ENCODE measurements at places on chromosomes 2 and 18.

GRCh38 chr2:138058427-138058826 is 94.2 kb downstream of the HNMT start:
- DNase-seq: no peak

DNA sequence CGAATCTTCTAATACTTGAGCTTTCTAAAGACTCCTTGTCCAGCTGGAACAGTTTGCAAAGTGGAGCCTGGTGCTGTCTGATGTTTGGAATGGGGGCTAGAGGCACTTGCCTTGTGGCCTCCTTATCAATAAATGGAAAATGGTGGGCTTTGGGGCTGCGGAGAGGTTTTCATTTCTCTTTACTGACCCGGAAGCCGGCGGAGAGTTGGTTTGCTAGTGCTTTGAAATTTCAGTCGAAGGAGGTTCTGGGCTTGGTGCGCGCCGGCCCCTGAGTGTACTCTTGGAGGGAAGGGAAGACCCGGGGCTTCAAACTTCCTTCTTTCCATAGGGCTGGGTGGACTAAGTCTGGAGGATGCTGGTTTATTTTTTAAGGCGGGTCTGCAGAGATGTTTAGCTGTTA is 714 bp downstream of the RPIA start:
- peak; percentile 26 for DNase-seq

DNA sequence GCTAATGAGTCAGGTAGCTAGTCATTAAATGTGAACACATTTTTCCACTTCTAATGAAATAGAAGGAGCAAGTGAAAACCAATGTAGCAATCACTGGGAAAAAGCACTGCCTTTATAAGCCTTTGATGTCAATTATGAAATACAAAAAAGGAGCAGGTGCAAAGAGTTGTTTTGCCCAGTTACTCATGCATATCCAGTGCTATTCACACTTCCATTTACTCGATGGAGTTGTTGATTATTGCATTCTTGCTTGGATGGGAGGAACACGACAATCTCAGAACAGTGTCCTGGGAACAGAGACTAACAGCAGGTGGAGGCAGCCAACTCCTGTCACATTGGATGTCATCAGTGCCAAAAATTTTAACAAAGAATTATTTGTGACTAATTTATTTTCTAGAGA is 372.5 kb downstream of the CBLN2 start:
- no peak for DNase-seq

GRCh38 chr18:38961880-38962279 is 1396.3 kb upstream of the CELF4 start:
- DNase-seq: no peak

- DNase-seq: no peak
These were observed 27.7 kb upstream of the SEMA4C start for GRCh38 chr2:96897491-96898134.

GRCh38 chr2:2293527-2294089 is 37.5 kb downstream of the MYT1L start:
- DNase-seq: no peak

DNA sequence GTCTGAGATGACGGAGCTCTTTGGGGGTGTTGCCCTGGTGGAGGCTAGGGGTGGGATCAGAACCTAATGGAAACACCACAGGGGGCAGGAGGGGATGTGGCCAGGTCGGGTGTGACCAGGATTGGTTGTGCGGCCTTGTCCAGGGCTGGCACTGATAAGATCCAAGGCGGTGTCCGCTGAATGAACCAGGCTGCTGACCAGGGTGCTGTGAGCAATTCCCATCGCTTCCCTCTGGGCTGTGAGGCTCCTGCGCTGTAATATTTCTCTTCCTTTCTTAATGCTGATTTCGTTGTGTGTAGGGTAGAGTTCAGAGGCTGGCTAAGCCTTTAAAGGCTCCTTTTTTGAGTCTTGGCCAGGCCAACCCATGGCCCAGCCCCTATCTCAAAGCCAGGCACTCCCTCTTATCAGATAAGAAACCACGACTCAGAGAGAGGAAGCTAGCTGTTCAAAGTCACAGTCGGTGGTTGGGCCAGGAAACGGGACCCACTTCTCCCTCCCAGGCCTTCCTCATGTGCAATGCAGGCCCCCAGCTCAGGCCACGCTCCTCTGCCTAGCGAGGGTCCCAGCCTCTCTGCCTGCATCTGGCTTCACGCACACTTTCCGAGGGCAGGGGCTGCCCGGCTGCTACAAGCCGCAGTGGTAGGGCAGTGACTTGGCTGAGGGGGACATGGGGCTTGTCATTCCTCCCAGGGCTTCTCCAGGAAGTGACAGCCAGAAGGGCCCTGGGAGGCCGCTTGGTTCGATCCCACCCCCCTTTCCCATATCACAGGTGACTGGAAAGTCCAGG is 26.0 kb upstream of the FOSL2 start:
- DNase-seq: no peak

DNA sequence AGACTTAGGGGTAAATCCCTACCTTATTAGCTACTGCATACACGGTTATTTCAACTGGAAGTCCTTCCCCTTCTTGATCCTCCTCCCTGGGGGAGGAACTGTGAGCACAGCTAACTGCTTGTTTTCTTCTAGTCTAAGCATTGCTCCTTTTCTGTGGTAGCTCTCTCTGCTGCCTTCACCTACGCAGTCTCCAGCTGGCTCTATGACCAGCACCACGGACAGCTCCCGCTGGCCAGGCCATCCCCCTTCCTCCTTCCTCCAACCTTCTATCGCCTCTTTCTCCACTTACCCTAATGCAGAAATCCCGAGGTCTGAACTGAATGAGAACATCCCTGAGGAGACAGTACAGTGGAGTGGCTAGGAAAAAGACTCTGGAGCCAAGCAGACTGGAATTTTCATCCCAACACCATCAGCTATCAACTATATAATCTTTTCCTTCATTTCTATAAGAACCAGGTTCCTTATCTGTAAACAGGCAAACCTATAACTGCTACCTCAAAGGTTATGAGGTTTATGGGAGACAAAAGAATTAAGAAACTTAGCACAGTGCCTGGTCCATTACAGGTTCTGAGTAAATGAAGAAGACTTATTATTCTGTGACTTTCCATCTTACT is 4.7 kb upstream of the CFAP65 start:
- peak; percentile 59 for DNase-seq

DNA sequence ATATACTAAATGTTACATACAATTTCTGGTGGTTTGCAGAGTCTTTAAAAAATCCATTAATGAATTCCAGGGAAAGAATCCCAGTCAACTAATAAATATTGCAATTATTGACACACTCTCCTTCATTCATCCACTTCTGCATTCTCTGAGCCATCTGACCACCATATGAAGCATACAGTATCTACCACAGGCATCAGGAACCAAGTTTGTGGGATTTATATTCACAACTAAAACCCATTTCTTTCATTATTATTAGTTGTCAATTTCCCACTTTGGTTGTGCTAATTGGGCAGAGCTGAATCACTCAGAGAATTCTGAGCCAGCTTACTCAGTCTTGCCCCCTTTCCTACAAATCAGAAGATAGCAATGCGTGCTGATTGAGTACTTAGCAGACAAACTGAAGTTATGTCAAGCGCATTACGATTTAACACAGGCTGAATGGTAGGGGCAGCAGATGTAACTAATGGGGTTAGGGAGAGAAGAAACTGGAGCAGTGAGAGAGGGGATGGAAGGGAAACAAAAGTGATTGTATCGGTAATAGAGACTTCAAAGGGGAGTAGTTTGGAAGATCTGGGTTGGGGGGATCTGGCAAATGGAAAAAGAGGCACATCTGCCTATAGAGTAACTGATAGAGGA is 52.3 kb downstream of the ZEB2 start:
- DNase-seq: no peak

GRCh38 chr2:217599906-217600305 is 402.9 kb downstream of the TNS1 start:
- no peak for DNase-seq

DNA sequence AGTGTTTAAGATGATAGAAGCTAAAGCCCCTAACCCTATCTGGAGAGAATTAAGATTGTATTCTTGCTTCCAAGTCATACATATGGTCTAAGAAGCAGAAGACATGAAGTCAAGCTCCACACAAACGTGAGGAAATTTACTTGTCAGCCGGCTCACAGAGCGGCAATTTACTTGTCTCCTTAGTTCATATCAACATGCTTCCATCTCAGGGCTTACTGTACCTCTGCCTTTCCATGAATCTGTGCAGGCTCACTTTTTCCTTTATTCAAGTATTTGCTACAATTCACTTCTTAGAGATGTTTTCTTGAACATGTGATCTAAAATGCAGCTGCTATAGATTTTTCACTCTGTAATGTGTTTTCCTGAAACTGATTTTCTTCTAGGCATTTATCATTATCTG is 1386.4 kb downstream of the LRP1B start:
- no peak for DNase-seq

GRCh38 chr2:120432293-120432975 is 86.5 kb downstream of the INHBB start:
- DNase-seq: no peak

DNA sequence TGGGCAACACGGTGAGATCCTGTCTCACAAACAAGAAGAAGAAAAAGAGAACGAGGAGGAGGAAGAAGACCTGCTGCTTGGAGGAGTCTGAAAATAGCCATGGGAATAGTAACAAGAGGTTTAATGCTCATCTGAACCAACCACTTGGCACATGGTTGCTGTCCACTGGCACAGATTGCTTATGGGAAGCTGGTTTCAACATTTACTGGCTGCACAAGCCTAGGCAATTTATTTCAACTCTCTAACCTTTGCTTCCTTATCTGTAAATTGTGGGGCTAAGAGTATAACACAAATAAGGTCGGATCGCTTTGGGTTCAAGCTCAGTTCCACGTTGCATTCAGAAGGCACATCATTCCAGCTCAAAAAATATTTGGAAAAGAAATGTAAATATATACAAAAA is 14.2 kb upstream of the RHOB start:
- DNase-seq: no peak

GRCh38 chr2:235148201-235149170 is 196.7 kb downstream of the SH3BP4 start:
- no peak for DNase-seq

DNA sequence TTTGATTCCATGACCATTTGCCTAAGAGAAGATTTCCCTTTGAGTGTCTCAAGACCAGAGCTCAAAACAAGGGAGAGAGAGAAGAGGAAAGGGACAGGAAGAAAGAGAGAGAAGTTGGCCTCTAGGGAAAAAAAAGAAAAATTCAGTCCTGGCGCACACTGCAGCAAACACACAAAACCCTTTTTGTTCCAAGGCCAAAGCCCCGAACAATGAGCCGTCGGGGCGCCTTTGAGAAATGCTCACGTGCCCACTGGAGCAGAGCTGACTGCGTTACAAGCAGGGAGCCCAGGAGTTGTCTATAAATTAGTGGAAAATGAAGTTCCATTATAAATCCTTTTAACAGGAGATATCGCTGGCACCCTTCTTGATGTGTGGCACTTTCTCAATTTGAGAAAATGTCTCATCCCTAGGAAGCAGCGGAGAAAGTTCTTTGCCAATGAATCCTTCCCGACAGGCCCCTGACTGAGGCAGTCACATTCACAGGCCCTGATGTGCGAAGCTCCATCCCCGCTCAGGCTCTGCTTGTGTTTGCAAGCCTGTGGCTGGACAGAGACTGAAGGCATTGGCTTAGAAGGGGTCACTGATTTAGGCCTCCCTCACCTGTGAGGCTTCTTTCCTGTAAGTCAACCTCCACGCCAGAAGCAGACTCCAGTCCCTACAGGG is 32.1 kb upstream of the NCKAP5 start:
- DNase-seq: no peak

DNA sequence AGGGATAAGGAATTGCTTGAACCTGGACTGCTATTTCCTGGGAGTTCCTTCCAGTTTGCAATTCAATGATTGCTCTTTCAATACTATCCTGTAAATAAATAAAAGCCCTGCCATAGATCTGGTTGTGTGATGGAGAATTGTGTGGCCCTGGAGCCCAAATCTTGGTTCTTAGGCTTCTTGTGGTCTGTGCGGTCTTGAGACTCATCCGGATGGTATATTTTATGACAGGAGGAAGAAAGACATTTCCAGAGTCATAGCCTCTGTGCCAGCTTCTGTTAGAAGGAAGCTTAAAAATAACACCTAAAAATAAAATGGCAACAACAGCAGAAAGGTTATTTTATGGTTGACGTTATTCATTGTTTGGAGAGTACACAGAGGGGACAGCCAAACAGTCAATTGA is 137.7 kb downstream of the ABCA12 start:
- no peak for DNase-seq

GRCh38 chr2:233779722-233780121 is 1.6 kb downstream of the MROH2A start:
- no peak for DNase-seq

- DNase-seq: no peak
These were observed 24.1 kb upstream of the NABP1 start for GRCh38 chr2:191653667-191654391.

- peak; percentile 31 for DNase-seq
These were observed 30.8 kb upstream of the ACYP2 start for GRCh38 chr2:54084600-54084999.

GRCh38 chr2:160061533-160061932 is 882 bp downstream of the PLA2R1 start:
- DNase-seq: no peak

- DNase-seq: peak; percentile 74
These were observed 64.1 kb upstream of the ACVR1C start for GRCh38 chr2:157692768-157693167.
